ENCODE measurements at places on chromosomes 6 and 20.

DNA sequence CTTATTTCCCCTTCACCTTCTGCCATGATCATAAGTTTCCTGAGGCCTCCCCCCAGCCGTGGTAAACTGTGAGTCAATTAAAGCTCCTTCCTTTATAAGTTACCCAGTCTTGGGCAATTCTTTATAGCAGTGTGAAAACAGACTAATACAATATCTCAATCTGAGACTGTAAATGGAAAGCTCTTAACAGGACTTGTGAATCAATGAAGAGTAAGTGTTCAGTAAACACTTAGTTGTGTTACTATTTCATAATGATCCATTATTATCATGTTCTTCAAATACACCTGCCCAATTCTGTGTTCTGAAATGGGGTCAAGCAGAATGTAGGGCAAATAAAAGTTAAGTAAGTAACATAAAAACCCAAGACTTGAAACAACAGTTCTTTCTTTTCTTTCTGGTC, 266.2 kb downstream of the TENT5A start:
- no peak for DNase-seq

DNA sequence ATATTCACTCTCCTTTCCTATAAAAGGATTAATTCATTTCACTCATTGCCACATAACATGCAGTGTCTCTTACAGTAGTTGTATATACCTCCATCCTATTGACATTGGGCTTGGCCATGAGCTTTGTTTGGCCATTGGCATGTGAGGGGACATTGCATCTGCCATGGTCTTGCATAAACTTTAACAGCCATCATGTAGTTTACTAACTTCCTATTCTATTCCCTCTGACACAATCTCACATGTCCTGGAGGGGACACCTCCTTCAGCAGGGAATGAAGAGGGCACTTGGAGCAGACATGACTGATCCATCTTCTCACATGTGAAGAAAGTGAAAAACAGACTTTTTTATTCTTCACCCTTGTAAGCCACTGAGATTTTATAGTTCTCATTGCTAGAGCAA, 115.5 kb upstream of the MARCKS start:
- no peak for DNase-seq

DNA sequence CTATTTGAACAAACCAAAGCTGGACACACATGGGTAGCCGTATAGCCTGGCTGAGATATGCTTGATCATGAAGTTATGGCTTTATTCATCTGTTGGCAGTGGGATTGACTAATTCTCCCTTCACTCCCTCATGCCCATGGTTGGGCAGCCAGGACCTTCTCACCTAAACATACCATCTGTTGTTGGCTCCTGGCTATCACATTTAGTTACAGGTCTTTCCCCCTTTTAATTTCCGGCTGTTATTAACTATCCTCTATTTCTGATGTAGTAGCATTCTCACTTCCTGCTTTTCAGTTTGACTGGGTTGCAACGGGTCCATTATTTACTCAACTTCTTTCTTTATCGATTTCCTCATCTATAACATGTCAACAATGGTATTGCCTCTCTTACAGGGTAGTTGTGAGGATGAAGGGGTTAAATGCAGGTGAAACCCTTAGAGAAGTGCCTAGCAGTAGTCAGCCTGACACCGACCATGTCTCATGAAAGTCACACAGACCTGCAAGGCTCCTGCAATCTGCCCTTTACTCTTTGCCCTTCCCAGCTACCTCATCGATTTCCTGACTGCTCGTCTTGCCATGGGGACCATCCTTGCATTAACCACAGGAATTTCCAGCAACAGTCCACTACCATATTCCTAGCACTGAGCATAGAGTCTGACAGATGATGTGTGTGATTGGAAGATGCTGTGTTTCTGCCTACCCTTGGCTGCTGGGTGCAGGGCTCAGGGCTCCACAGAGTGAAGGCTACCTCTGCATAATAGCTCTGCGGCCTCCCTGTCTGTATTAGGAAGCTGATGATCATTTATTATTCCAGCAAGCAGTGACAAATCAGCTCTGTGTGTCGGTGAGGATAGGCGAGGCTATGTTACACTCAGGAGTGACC, 42.2 kb downstream of the PPP1R14C start:
- DNase-seq, result no peak

- DNase-seq, result peak; percentile 39
These were observed 684.6 kb downstream of the DOK5 start for GRCh38 chr20:55160037-55160436.

GRCh38 chr6:101705866-101706265, 312.4 kb downstream of the GRIK2 start:
- no peak for DNase-seq

DNA sequence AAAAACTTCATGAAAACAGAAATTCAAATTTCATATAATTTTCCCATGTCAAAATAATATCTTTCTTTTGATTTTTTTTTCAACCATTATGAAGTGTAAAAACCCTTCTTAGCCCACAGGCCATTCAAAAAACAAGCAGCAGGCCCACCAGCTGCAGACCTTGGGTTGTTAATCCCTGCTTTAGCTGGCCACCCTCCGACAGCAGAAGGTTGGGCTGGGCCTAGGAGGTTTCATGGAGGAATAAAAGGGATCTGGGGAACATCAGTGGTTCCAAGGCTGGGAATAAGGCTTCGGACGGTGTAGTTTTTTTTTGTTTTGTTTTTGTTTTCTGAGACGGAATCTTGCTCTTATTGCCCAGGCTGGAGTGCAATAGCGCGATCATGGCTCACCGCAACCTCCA, 3.6 kb upstream of the HSP90AB1 start:
- DNase-seq, result no peak

- no peak for DNase-seq
These were observed 714.7 kb downstream of the QKI start for GRCh38 chr6:164129218-164129617.

DNA sequence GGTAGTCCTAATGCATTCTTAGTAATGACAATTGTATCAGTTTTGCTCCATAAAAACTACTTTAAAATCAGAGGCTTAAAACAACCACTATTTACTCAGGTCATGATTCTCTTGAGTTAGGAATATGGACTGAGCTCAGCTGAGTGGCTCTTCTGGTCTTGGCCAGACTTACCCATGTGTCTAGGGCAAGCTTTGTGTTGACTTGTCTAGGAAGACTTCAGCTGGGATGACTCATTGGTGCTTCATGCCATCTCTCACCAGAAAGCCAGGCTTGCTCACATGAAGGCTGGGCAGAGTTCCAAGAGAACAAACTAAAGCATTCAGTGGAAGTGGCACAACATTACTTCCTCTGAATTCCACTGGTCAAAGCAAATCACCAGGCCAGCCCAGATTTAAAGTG, 155.3 kb downstream of the DHX35 start:
- peak; percentile 84 for DNase-seq

DNA sequence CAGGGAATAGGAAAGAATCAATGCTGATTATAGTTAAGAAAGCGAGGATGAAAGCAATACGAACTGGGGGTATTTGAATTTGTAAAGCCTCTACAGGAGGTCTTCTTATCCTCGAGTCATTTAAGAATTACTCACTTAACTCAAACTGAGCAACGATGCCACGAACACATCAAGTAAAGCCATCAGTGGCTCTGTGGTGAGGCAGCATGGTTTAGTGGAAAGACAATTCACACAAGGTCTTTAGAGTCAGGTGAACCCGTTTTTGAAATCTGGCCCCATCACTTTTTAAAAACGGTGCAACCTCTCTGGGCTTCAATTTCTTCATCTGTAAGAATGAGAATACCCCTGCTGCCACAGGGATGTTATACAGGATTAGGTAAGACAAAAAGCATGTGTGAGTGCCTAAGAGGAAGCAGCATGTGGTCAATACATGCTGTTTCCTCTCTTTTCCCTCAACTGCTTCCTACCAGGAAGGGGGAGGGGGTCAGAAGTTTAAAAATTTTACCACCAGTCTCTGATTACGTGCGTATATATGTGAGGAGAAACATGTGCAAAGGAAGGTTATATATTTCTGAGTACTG, 162.0 kb downstream of the BTBD9 start:
- DNase-seq, result no peak

DNA sequence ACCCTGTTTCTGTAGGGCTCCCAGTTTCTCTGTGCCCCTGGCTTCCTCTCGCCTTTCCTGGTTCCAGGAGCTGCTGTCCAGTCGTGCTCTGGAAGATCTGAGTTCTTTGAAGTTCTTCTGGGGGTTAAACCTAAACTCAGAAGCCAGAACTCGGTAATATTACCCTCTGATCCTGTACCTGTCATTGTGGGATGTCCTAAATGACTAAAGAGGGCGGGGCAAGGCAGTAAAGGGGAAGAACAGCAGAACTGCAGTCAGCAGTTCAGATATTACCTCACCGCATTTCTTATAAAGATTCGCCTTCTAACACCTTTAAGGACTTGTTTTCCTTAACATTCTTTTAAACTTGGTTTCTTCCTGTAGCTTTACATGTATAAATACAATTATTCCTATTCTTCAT, 63.9 kb downstream of the FAM120B start:
- no peak for DNase-seq

- no peak for DNase-seq
These were observed 204.0 kb downstream of the TSHZ2 start for GRCh38 chr20:53176134-53176533.

- peak; percentile 25 for DNase-seq
These were observed 228.8 kb upstream of the FAM83B start for GRCh38 chr6:54617730-54618129.

- DNase-seq, result no peak
These were observed 1254.2 kb upstream of the EYS start for GRCh38 chr6:66961191-66961590.

- DNase-seq, result no peak
These were observed 52.3 kb upstream of the IL20RA start for GRCh38 chr6:137097057-137097456.

- DNase-seq, result no peak
These were observed 60.1 kb downstream of the FAM217A start for GRCh38 chr6:4018924-4019236.

DNA sequence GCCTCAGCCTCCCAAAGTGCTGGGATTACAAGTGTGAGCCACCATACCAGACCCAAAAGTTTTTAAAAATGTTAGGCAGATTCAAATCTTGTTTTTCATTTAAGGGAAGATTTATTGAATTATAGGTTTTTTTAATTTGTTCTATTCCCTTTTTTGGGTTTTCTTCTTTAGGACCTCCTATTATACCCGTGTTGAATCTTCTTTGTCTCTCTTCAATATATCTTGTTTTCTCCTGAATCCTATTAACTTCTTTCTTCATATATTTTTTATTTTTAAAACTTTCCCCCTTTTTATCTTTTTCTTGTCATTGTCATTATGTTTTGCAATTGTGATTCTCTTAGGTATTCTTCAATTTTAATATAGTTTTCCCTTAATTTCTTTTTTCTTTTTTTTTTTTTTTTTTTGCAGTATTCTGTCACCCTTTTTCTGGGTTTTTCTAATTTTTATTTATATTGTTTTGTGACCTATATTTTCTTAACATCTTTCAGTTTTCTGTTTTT, 45.9 kb upstream of the NOP56 start:
- no peak for DNase-seq

DNA sequence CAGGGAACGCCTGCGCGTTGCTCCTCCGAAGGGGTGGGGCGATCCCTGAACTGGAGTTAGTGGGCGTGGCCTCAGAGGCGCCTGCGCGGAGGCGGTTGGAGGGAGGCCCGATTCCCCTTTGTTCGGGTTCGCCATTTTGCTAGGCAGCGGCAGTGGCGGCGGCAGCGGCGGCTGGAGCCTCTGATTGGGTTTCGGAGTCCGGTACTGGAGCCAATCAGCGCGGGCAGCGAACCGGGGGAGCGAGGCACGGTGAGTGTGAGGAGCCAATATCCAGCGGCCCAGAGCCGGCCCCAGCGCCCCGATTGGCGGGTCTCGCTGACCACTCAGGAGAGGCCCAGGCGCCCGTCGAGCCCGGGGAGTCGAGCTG, at the start of gene NFYA:
Gene NFYA (plus strand): TSS at position 139 of the 367 bp plus-strand sequence. CDS start 6,116 bp downstream, outside the sequence.
- no peak for DNase-seq

GRCh38 chr6:128659276-128659675, 138.9 kb upstream of the PTPRK start:
- DNase-seq, result no peak

- DNase-seq, result no peak
These were observed 39.0 kb upstream of the BEND3 start for GRCh38 chr6:107154131-107154800.

GRCh38 chr6:131574133-131574532, 1.1 kb downstream of the ARG1 start:
- DNase-seq, result no peak
